ENCODE measurements at places on chromosomes 5 and 9. TPM values are rescaled to one million over a fixed set of nuclear protein-coding genes. Genes with fewer than 3 reads are reported as not detected.
A peak's percentile ranks its signal among the peaks of the same experiment; 100 is the strongest.

- no peak for DNase-seq
These were observed 69.0 kb upstream of the OTULINL start for GRCh38 chr5:14512574-14512973.

GRCh38 chr9:70263421-70263820 lies 4.6 kb downstream of the SMC5 start:
- no peak for DNase-seq

DNA sequence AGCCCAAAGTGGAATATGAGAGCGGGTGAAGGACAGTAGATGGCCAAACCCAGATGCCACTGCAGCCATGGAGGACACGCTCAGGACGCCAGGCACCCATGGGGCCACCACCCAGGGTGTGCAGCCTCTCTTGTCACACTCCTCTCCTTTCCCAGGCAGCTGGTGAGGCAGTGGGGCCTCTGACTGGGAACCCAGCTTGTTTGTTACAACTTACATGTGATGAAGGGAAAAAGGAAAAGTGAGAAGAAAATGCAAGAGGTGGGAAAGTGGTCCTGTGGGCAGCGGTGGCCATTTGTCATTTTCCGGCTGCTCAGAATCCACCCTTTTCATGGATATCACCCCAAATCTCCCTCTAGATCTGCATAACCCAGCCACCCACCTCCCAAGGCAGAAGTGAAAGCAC lies 62.7 kb upstream of the UNC5A start:
- DNase-seq = no peak

DNA sequence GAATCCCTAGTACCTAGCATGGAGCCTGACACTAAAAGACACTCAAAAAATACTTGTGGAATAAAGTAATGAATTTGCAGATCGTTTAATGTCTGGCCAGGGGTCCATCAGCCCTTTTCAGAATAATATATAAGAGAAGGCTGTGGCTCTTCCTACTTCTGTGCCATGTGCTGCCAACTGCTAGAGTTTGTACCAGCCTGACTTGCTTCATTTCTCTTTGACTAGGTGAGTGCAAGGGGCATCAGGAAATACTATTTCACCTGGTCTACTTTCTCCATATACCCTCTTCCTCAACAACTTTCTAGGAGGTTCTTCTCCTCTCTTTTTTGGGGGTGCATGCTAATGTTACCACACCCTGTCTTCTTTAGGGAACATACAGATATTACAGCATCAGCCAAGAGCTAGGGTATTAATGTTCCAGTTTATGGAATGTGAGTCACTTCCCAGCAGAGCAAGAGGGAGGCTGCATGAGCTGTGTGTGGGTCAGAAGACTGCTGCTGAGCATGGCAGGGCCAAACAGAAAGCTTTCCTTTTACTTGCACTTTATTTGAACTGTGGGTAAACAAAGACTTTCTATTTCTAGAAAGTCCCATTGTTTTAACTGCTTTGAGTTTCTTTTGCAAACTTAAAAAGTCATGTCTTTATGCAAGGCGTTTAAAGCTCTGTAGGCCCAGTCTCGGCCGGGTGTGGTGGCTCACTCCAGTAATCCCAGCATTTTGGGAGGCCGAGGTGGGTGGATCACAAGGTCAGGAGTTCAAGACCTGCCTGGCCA lies 158.9 kb downstream of the ADAMTSL1 start:
- DNase-seq = peak; percentile 0

GRCh38 chr9:11158676-11159075 lies 545.9 kb upstream of the PTPRD start:
- DNase-seq = no peak

The NR6A1 gene
- total RNA-seq = 13.0 TPM

All from PC-9 (cell line).